ENCODE measurements at places on chromosomes 4 and X.

DNA sequence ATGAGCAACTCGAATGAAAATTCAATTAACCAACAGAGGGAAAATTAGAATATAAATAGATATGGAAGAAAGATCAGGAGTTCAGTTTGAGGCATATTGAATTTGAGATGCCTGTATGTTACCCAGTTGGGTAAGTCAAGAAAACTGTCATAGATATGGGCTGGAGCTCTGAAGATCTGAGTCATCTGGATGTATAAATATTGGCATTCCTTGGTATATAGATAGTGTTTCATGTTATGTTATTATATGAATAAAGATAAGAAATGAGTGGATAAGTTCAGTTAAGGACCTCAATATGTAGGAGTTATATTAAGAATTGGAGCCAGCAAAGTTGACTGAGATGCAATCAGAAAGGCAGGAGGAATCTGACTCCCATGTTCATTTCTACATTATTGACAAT, 543.6 kb upstream of the SMIM31 start:
- DNase-seq = no peak

DNA sequence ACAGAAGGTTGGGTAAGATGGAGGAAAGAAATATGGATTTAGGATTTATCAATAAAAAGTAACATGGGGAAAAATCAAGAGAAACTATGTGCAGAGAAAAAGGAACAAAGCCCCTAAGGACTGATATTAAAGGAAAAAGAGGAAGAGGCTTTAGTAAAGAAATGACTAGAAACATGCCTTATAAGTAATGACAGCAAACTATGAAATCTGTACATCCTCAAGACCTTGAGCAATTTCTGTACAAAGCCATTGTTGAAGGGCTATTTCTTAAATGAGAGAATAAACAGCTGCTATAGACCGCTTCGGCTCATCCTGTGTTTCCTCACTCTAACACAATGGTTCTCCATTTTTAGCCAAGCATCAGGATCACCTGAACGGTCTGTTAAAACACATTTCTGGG, 180.3 kb upstream of the ATOH1 start:
- no peak for DNase-seq

DNA sequence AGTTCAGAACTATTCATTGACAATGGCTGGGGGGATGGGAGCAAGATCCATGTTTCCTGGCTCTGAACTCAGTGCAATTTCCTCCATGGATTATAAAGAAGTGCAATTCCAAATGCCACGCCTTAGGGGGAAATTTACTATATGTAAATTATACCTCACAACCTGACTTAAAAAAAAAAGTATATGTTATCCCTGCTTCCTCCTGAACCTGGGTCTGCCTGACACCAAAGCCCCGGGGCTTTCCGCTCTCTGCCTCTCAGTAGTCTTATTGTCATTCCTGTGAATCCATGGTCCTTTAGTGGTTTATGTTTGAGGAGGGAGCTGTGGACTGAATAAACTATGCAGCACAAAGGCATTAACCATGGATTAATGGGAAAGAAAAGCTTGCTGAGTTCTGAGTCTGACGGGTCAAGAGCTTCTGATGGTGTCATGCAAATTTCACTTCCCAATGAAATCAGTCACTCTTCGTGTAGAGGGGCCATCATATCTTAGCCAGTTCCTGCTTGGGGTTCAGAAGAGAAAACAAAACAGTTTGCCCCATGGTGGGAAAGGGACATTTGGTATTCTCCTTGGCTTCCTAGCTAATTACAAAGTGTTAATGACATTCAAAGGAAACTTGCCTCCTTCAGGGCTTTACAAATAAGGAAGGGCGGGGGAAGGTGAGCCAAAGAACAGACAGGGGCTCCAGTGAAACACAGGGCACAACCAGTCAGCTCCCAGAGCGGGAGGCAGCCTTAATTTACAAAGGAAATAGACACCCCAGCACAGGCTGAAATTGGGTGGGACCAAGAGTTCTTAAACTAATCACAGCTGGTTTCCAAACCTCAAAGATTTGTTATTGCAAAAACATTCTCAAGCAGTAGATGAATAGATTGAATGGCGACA, 14.3 kb downstream of the FAM9C start:
- no peak for DNase-seq

DNA sequence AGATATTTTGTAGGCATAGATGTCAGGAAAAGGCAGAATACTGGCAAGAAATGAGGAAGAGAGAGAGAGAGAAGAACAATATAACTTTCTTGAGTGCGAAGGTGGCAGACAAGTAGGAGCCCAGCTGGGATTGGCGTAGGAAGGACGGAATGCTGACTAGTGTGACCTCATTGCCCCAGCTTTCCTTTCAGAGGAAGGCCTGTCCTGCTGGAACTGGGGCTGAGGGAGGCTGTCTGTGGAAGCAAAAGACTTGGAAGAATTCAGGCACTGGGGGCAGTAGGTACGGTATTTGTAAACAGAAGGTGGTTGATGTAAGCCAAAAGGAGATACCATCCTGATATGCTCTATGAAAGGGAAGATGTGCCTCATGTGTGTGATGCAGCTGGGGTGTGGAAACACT, 818.4 kb downstream of the ADGRL3 start:
- no peak for DNase-seq
